ENCODE measurements at places on chromosomes 3 and 15.

DNA sequence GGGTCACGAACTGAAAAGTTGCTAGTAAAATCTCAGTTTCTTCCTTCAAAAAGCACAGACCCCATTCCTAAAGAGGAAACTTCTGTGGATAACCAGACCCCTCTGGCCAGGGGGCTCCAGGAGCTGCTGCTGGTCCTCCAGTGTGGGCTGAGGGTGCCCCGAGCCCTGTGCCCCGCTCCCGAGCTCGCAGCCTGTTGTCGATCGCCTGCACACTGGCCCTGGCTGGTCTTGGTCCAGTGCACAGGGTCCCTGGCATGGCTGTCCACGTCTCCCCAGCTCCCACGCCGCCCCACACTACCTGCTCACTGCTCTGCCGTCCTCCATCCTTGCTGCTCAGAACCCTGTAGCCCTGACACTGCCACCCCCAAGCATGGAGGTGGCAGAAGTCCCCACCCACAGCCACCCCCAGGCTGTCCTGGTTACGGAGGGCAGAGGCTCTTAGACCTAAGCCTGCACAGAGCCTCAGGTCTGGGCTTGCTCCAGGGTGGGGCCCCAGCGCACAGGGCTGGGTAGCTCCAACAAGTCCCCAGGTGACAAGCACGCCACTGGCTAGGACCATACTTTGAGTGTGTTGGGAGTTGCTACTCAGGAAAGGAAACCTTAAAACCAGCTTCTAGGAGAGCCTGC is 87.0 kb downstream of the PLXNA1 start:
- DNase-seq: no peak

GRCh38 chr3:168333410-168333935 is 237.7 kb upstream of the GOLIM4 start:
- DNase-seq: no peak

- no peak for DNase-seq
These were observed 960 bp upstream of the KLF13 start for GRCh38 chr15:31325595-31326155.

DNA sequence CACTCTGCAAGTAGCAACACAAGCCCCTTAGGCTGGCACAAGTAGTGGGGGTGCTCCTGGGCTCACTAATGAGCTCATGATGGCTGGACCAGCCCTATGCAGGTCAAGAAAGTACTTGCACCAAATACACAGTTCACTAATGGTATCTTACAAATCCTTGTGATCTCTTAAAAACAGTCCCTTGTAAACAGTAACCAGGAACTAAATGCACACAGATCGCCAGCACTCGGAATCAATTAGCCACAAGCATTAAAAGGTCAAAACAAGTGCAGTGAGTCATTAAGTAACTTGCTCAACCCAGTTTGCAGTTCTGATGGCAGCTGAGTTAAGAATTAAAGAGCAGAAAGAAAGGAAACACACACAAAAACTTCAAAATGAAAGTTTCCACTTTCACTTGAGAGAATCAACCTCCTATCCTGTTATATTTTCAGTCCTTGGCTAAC is 43.2 kb downstream of the ARHGEF3 start:
- DNase-seq: peak; percentile 82

GRCh38 chr3:29513236-29513635 is 232.4 kb downstream of the RBMS3 start:
- DNase-seq: no peak

DNA sequence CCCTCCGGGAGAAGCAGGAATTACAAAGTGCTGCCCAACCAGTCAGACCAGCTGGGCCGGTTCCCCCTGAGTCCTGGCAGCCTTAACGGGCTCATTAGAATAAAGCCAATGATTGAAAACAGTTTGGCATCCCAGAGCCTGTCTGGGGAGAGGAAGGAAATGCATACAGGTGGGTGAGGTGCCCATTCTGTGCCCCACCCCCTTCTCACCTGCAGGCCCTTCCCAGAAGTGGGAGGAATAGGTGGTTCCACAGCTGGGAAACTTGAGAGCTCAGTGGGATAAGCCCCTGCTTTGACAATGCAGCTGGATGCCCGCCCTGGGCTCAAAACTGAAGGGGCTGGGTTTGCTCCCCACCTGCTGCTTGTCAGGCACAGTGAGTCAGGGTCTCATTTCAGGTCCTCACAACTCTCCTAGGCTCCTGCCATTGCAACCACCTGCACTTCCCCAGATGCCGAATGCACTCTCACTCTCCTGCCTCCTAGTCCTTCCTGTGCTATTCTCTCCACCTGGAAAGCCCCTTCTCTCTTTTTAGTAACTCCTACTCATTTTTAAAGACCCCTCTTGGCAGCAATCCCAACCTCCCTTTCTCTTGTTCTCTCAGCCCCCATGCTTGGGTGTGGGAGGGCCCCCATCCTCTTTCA is 5.5 kb upstream of the BUB1B start:
- DNase-seq: no peak

GRCh38 chr15:101560722-101561583 is 71.4 kb upstream of the PCSK6 start:
- DNase-seq: no peak

GRCh38 chr3:182925330-182925943 is 54.9 kb downstream of the DCUN1D1 start:
- no peak for DNase-seq

DNA sequence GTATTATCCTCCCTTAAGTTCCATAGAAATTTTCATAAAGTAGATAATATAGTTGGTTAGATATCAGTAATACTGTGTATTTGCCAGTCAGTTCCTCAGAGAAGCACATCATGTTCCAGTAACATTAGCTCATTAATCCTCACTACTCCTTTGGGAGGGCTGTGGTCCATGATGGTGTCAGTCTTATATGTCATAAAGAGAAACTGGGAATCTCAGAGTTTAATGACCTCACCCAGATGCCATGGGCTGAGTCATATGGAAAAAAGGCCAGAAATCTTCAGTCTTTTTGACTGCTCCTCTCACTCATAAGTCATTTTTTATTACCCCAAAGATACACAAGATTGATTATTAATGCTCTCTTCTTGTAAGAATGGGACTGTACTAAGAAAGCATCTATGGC is 188.6 kb downstream of the CHL1 start:
- DNase-seq: no peak

GRCh38 chr3:20080956-20081554 is 40.8 kb downstream of the KAT2B start:
- DNase-seq: no peak

GRCh38 chr3:71131375-71132314 is 451.9 kb downstream of the FOXP1 start:
- no peak for DNase-seq

DNA sequence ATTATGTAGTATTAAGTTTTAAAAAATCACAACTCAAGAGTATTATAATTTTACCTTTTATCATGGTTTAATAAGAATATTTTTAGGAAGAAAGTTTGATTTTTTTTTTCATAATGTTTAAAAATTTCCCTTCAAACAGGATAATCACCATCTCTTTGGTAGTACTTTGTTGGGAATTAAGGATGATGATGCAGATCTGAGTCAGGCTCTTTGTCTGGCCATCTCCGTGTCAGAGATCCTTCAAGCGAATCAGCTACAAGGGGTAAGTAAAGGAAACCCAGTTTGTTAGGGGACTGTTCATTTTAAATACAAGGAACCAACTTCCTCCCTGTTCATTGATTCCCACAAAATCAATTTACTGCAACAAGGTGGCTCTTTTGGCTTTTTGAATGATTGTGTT is 36.8 kb upstream of the NIT2 start:
- no peak for DNase-seq

GRCh38 chr3:103181160-103181559 is 746.3 kb downstream of the ZPLD1 start:
- no peak for DNase-seq

GRCh38 chr3:87287011-87287410 is 10.6 kb upstream of the POU1F1 start:
- peak; percentile 31 for DNase-seq

DNA sequence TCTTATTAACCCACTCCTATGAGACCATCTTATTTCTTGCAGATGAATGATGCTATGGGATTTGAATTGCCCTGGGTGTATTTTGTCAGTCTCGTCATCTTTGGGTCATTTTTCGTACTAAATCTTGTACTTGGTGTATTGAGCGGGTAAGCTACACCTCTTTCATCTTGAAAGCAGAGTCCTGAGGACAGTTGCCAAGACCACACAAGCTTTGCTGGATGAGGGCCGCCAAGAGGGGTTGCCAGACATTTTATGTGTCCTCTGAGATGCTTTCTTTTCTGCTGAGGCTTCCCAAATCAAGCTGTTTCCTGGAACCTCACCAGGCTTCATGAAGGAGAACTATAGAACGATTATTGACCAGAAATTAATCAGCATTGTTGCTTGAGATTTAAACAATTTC is 173.2 kb downstream of the CHDH start:
- DNase-seq: no peak

GRCh38 chr15:100141311-100142001 is 200.3 kb downstream of the ADAMTS17 start:
- DNase-seq: no peak

GRCh38 chr15:36658898-36659639 is 79.6 kb downstream of the CDIN1 start:
- no peak for DNase-seq

DNA sequence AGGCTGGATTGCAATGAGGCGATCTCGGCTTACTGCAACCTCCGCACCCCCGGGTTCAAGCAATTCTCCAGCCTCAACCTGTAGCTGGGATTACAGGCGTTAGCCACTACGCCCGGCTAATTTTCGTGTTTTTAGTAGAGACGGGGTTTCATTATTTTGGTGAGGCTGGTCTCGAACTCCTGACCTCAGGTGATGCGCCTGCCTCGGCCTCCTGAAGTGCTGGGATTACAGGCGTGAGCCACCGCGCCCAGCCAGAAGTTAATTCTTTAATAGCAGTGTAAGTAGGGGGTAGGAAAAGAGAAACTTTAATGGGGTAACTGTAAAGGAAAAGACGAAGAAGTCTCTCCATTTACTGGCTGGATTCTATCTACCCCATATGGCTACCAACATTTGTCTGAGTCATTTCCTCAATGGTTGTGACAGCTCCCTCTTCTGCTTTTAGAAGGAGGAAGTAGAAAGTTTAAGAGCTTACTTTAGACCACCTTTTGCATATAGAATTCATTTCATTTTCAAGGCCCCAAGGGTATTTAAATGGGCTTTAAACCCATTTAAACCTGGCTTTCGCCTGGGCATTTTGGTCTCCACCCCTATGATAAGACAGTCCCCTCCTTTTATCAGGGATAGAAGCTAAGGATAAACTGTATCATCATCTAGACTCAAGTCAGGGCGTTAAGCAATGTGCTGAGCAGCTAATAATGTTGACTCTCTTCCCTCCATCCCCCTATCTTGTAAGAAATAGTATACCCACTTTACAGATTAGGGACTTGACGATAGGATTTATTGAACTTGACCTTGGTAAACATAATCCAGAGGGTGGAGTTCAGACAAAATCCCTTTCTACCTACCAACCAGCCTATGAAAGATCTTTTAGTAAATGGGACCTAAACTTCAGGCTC is 1.1 kb upstream of the CDV3 start:
- DNase-seq: no peak

DNA sequence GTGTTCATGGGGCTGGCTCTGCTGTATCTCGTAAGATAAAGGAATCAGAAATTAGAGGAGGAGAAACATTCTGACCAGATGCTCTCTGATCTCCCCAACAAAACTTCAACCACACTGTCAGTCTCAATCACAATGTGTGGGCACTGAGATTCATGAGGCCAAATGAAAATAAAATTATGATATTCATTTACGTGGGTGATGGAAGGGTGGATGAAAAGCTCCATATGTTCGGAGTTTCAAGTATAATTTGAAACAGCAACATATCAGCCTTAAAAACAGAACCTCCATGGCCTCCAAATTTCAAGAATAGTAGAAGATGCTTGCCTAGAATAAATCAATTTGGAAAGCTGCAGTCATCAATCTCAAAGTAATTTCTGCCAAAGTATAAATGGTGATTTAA is 363.7 kb downstream of the MAGI1 start:
- no peak for DNase-seq

DNA sequence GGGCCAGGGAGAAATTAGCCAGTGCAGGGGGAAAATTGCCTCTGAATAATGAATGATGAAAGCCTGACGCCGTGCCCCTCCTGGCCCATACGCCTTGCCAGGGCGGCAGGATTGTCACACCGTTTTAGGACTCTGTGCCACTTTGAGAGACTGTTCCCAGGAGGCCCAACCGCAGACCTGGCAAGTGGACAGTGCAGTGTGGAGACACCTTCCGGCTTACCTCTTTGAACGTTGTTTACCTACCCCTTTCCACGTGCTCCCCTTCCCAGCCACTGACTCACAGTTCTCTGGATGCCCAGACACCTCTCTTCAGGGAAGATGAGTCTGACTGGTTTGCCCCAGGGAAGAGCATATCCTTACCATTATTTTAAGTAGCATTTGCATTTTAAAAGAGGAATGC is 84.0 kb upstream of the PXYLP1 start:
- no peak for DNase-seq

DNA sequence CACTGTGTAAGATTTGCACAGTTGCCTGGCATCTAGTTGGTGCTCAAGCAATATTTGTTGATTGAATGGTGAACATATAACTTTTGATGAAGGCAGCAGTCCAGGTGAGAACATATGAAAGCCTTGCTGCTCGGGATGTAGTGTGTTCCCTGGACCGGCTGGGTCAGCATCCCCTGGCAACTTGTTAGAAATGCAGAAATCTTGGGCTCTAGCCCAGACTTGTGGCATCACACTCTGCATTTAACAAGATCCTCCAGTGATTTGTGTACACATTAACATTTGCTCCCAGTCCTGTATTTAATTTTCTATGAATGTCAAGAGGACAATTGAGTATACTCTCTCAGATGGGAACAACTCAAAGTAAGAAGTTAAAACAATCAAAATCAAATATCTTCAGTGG is 69.0 kb upstream of the SAMMSON start:
- DNase-seq: no peak

- no peak for DNase-seq
These were observed 4.1 kb downstream of the CEMIP start for GRCh38 chr15:80783260-80783659.

DNA sequence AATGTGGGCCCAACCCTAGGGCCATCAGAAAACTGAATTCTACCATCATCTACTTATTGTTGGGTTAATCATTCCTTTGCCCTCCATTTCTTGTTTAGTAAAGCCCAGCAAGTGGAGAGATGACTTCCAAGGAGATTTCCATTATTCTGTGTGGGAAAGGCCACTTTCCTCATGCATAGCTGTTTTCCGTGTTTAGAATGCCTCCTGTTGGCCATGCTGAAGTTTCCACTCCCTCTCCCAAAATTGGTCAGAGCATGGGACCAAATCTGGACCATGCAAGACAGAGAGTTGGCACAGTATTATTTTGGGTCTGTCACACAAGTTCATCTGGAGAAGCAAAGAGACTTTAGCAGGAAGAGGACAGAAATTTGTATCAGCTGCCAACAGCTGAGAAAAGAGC is 15.3 kb upstream of the SUSD5 start:
- no peak for DNase-seq

- no peak for DNase-seq
These were observed 15.7 kb downstream of the EMC4 start for GRCh38 chr15:34240537-34240936.

- no peak for DNase-seq
These were observed 111.9 kb downstream of the IGF1R start for GRCh38 chr15:98760112-98760826.

GRCh38 chr3:135310317-135310716 is 515.3 kb downstream of the EPHB1 start:
- no peak for DNase-seq

All from foreskin melanocyte (primary cell).